ENCODE measurements at places on chromosomes 13 and 19. TPM values are rescaled to one million over a fixed set of nuclear protein-coding genes. Genes with fewer than 3 reads are reported as not detected.
A peak's percentile ranks its signal among the peaks of the same experiment; 100 is the strongest.

DNA sequence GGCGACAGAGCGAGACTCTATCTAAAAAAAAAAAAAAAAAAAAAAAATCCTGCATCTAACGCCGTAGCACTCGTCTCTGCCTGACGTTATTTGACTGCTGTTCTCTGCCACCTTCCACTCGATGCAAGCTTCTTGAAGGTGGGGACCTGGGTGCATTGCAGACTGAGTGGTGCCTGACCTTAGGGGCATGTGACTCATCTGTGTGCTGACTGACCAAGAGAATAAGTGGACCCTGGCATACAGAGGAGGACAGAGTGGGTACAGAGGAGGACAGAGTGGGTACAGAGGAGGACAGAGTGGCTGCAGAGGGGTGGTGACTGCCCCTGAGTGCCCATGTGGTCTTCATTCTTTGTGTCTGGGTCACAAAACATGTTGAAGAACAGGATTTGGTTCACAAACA, 7.6 kb downstream of the WTIP start:
- DNase-seq: no peak

Gene CGB2
- polyA plus RNA-seq: not detected

DNA sequence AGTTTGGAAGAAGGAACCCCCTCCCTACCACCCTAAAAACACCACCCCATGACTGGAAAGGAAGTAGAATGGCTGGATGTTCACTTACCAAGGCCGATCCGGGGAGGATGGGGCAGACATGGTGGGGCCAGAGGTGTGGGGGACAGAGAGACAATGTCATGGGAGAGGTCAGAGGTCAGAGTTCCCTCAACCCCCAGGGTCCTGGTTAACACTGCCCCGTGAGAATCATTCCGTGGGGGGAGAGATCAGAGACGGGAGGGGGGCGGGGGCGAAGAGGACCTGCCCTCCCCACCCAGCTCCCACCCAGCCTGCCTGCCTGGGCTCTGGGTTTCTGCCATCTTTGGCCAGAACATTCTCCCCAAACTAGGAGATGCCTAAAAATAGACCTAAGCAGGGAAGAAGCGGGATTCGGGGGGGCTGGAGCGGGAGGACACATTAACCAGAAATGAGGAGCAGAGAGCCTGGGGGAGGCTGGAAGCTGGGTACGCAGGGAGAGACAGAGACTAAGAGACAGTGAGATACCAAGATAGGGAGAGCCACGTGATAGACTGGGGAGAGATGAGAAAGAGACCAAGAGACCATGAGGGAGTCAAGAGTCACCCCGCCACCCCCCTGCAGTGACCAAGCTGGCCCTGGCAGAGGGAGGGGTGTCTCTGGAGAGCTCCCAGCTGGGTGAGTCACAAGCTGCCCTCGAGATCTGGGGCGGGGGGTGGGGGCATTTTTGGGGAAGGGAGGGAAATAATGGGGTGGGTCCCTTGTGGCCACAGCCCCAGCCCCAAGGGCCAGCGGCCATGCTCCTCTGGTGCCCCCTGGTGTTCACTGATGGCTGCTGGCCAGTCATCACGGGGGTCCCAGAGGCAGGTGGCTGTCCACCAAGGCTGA, 6.1 kb upstream of the KANK2 start:
- peak; percentile 79 for DNase-seq

- no peak for DNase-seq
Observed at GRCh38 chr19:18419699-18420460, 682 bp downstream of the SSBP4 start.

Gene PNMA8C
- 0.68 TPM for polyA plus RNA-seq

- DNase-seq: no peak
Observed at GRCh38 chr13:33274264-33274663, 11.3 kb downstream of the STARD13 start.

Gene IGSF23
- polyA plus RNA-seq: not detected

GRCh38 chr13:78907006-78907405, 248.1 kb upstream of the OBI1 start:
- no peak for DNase-seq

DNA sequence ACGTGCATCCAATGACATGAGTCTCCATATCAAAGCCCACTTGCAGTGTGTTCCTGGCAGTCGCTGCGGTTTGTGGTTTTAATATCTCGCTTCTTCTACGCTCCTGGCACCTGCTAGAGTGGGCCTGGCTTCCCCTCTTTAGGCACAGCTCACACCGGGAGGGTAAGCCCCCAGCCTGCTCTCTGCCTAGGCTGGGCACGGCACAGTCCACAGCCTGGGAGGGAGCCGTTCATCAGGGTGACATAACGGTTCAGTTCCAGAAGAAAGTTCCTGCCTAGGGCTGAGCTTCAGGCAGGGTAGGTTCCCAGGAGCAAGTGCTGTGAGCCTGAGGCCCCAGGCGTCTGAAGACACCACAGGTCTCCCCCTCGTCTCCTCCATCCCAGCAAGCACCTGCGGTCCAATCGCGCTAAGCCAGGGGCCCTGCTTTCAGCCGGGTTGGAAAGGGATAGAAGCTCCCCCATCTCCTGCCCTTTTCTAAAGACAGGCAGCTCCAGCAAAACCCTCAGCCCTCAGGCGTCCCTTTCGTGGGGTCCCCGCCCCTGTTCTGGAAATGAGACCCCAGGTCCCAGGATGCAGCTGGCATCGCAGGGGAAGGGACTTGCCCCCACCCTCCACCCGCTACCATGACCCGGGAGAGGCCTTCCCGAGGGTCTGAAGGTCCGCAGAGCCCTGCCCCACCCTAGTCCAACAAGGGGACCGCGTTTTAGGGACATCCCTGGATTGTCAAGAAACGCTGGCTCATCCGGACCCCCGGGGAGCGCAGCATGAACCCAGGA, 121.6 kb upstream of the ZNF507 start:
- no peak for DNase-seq

Gene PTGIR
- polyA plus RNA-seq: 4.0 TPM

Gene THSD8
- polyA plus RNA-seq: not detected

DNA sequence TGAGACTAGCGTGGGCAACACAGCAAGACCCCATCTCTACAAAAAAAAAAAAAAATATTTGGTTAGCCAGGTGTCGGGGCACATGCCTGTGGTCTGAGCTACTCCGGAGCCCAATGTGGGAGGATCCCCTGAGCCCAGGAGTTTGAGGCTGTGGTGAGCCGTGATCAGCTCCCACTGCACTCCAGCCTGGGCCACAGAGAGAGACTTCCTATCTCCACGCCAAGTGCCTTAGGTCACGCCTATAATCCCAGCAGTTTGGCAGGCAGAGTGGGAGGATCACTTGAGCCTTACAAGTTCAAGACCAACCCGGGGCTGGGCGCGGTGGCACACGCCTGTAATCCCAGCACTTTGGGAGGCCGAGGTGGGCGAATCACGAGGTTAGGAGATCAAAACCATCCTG, 8.7 kb upstream of the ADAT3 start:
- DNase-seq: no peak

All from urinary bladder (tissue), 4 donors.